ENCODE measurements at places on chromosomes 5 and 9.

GRCh38 chr5:156310115-156310514 lies 16.8 kb upstream of the SGCD start:
- no peak for DNase-seq

- DNase-seq, result no peak
These were observed 41.1 kb upstream of the ERCC6L2 start for GRCh38 chr9:95834281-95834907.

DNA sequence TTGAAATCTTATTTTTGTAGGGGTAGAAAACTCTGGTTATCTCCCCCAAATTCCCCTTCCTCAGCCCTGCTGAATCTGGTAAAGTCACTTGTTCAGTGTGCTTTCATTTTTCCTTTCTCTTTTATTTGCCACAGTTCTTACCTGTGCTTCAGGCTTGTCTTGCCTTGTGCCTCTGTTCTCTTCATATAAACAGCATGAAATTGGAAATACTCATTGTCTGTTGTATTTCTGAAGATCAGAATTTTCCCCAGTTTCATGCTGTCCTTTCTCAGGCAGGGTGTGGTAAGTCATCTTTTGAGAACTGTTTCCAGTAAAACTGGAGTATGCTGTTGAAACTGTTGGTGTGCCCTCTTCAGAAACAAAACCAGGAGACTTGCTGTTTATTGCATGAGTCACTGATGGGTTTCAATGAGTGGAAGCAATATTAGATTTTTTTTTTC lies 7.0 kb downstream of the PAM start:
- no peak for DNase-seq

- DNase-seq, result no peak
These were observed 1.8 kb upstream of the ADAMTS13 start for GRCh38 chr9:133420392-133420827.

DNA sequence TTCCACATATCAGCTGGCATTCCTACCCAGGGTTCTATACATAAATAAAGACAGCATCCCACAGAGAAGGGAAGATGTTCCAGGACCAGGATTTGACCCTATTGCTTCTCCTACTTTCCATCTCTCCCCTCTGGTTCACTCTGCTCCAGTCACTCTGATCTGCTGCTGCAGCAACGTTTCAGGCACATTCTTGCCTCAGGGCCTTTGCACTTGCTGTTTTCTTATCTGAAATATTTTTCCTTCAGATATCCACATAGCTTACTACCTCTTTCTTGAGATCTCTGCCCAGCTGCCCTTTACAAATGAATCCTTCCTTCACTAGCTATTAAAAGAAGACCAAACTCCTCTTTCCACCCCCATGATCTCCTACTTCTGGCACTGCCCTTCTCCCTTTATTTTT lies 204.5 kb downstream of the SPOCK1 start:
- DNase-seq, result no peak

- DNase-seq, result no peak
These were observed 42.6 kb upstream of the KIF2A start for GRCh38 chr5:62263401-62263800.

DNA sequence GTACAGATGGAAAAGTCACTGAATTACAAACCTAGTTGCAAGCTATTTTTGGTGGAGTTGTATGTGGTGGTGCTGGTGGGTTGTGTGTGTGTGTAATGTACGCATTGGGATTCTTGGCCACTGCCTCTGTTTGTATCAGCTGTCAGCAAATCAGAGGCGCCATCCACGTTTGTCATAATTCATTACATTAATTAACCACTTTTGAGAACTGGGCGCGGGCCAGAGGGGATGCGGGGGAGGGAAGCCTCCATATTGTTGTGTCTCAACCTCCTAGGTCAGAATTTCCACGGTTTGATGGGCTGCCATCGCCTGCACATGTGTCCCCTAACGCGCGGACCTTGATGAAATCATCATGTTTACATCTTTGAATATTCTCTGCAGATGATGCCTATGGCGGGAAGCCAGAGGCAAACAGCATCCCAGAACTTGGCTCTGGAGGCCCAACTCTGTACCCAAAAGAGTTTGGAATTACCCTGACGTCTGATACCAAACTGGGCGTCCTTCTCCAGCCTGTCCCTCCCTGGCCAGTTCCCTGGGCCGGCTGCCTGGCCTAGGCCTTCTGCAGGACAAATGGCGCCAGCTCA lies 54.9 kb downstream of the FGF18 start:
- no peak for DNase-seq

DNA sequence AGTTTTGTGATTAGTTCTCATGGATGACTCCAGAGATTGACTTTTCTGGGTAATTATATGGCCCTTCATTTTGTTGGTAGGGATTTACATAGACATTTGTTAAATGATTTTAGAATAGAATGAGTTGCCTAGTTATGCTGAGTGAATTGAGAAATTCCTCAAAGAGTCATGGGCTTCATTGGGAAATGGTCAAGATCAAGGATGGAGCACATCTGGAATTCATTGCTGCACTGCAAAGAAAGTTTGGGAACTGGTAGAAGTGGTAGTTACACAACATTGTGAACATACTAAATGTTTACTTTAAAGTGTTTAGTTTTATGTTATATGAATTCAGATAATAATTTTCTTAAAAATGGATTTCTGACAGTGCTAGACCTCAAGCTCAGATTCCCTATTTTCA lies 46.5 kb downstream of the PIP5K1B start:
- no peak for DNase-seq

Measured in CD4-positive, alpha-beta T cell (primary cell).